ENCODE measurements at places on chromosomes 11 and 22. TPM values are rescaled to one million over a fixed set of nuclear protein-coding genes. Genes with fewer than 3 reads are reported as not detected.

DNA sequence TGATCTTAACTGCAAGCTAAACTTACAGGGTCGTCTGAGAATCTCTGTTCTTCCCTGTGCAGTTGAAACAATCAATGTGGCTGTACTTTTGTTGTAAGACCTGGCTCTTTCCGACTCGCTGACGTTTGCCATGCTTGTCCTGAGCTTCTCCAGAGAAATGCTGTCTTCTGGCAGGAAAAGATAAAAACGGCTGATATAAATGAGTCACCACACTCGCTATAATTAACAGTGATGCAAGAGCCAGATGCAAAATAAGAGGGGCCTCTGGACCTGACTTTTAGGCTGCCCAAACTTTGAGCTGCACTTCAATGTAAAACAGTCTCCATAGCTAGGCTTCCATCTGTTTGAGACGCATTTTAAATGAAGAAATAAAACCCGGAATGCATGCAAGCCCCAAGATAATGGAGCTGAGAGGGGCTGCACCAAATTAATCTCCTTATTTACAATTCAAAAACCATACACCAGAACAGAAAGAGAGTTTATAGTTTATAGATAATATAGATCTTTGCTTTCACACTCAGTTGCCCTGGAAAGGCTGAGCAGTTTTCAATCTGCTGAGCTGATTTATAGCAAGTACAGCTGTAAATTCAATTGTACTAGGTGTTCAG, 48.5 kb downstream of the WT1 start:
- no peak overlapping the region for H3K4me3 ChIP-seq
- H3K36me3 ChIP-seq: no peaks in the 10 kb centered on the region
- DNase-seq: no peak
- H3K27ac ChIP-seq: no peak overlapping the region
- H3K4me1 ChIP-seq: no peaks in the 10 kb centered on the region

DNA sequence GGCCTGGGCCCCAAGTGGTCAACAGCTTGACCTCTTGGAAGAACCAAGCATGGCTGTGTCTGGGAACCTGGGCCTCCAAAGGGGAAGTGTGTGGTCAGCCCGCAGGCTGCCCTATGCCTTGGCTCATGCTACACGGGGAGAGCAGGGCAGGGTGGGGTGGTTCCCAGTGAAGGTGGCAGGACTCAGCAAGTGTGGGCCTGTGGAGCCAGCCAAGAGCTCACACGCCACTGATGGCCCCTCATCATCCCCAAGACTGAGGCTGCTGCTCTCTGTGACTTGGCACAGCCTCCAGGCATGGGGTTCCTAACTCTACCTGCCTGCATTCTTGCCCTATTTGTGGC, 15.9 kb upstream of the DGCR8 start:
- no peak overlapping the region for H3K4me3 ChIP-seq
- no peaks in the 10 kb centered on the region for H3K27me3 ChIP-seq
- H3K4me1 ChIP-seq: no peaks in the 10 kb centered on the region
- no peak for DNase-seq

GRCh38 chr22:38490915-38491314, 15.2 kb downstream of the DDX17 start:
- no peak overlapping the region for H3K27ac ChIP-seq
- H3K27me3 ChIP-seq: no peaks in the 10 kb centered on the region
- peaks cover 10% of the 10 kb centered on the region for H3K4me1 ChIP-seq
- no peak overlapping the region for H3K4me3 ChIP-seq
- no peak for DNase-seq

DNA sequence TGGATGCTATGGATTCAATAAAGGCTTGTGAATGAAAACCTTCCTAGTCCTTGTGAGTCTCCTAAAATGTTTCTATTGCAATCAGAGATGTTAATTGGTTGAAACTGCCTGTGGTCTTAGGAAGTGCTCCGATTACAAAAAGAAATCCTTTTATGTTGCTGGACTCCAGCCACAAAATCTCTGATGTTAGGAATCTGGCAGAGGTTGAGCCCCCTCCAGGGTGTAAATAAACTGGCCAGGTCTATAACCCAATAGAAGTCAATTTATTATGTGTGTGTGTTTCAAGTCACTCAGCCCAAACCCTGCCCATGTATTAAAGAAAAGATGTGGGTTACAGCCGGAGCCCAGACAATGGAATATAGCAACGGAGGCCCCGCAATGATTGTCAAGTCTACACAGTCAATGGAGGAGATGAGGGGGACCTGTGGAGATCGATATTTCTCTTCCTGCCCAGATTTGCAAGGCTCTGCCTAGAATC, 218.1 kb upstream of the SORL1-AS1 start:
- H3K27me3 ChIP-seq: no peaks in the 10 kb centered on the region
- no peak for DNase-seq
- H3K4me3 ChIP-seq: no peak overlapping the region
- no peaks in the 10 kb centered on the region for H3K36me3 ChIP-seq

DNA sequence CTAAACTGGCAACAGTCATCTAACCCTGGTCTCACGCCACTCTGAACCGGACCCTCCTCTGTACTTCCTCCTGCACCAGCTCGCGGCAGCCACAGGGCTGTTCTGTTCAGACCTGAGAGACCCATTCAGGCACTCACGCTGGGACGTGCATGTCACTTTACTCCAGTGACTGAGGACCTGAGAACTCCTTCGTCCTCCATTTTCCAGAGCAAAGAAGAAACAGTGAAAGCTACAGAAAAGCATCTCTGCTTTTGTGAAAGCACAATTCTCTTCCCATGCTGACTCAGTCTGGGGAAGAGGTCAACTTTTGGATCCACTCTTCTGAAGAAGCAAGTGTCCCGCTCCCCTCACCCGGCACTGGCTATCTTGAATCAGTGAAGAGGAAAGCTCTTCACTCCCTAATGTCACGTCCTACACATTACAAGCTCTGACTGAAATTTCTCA, 24.5 kb downstream of the PISD start:
- H3K4me3 ChIP-seq: peak overlapping the region; percentile 47
- no peak for DNase-seq
- H3K27me3 ChIP-seq: no peaks in the 10 kb centered on the region
- H3K36me3 ChIP-seq: no peaks in the 10 kb centered on the region

GRCh38 chr22:49969751-49970527, 9.4 kb downstream of the PIM3 start:
- peak; percentile 66 for DNase-seq
- peaks cover 4% of the 10 kb centered on the region for H3K36me3 ChIP-seq
- no peaks in the 10 kb centered on the region for H3K27me3 ChIP-seq

GRCh38 chr11:130181295-130182272, 22.0 kb downstream of the ST14 start:
- no peaks in the 10 kb centered on the region for H3K27me3 ChIP-seq
- no peak for DNase-seq
- H3K36me3 ChIP-seq: no peaks in the 10 kb centered on the region
- peaks cover 35% of the 10 kb centered on the region for H3K4me1 ChIP-seq
- H3K27ac ChIP-seq: no peak overlapping the region

- H3K27me3 ChIP-seq: no peaks in the 10 kb centered on the region
- H3K4me1 ChIP-seq: peaks cover 26% of the 10 kb centered on the region
- H3K27ac ChIP-seq: peak overlapping the region; percentile 58
- DNase-seq: no peak
- no peak overlapping the region for H3K4me3 ChIP-seq
- peaks cover 41% of the 10 kb centered on the region for H3K36me3 ChIP-seq
These were observed 9.9 kb downstream of the HPS5 start for GRCh38 chr11:18312012-18312411.

DNA sequence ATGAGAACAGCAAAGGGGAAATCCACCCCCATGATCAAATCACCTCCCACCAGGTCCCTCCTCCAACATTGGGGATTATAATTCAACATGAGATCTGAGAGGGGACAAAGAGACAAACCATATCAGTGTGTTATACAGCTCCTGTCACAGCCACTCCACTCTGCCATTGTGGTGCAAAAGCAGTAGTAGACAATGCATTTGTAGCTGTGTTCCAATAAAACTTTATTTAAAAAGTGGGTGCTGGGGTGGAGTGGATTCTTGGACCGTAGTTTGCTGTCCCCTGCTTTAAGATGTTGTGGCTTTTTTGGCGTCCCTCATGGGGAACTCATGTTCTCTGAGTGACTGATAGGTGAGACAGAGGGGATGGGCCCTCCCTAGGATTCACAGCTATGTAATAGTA, 399.1 kb downstream of the SOX6 start:
- H3K27ac ChIP-seq: no peak overlapping the region
- no peaks in the 10 kb centered on the region for H3K4me1 ChIP-seq
- no peaks in the 10 kb centered on the region for H3K27me3 ChIP-seq
- DNase-seq: no peak

DNA sequence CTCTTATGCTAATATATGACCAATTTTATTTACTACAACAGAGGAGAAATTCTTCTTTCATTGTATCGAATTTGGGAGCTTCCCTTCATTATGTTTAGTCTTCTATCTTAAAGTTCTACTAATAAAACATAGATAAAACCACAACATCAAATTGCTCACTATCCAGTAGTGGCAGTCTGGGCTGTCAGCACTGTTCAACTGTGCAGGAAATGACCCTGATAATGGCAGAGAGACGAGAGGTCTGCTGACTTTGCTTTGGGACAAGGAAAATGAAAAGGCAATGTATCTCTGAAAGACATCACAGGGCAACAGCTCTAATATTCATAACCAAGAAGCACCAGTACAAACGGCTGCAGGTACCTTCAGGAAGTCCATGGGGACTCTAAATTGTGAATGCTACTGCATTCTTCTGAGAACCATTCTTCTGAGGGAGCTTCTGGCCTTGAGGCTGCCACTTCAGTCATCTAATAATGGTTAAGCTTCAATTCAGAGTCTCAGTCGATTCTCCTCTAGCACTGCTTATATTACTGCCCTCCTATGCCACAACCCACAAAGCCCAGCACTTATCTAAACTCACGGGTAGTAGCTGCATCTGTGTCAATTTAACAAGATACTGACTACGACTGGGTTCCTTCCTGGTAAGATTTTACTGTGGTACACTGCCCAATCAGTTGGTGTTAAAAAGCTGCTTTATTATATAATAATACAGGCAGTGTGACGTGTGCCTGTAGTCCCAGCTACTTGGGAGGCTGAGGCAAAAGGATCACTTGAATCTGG, 44.2 kb downstream of the CKAP5 start:
- H3K4me1 ChIP-seq: no peaks in the 10 kb centered on the region
- DNase-seq: no peak
- H3K27ac ChIP-seq: no peak overlapping the region
- H3K27me3 ChIP-seq: no peaks in the 10 kb centered on the region
- no peak overlapping the region for H3K4me3 ChIP-seq

DNA sequence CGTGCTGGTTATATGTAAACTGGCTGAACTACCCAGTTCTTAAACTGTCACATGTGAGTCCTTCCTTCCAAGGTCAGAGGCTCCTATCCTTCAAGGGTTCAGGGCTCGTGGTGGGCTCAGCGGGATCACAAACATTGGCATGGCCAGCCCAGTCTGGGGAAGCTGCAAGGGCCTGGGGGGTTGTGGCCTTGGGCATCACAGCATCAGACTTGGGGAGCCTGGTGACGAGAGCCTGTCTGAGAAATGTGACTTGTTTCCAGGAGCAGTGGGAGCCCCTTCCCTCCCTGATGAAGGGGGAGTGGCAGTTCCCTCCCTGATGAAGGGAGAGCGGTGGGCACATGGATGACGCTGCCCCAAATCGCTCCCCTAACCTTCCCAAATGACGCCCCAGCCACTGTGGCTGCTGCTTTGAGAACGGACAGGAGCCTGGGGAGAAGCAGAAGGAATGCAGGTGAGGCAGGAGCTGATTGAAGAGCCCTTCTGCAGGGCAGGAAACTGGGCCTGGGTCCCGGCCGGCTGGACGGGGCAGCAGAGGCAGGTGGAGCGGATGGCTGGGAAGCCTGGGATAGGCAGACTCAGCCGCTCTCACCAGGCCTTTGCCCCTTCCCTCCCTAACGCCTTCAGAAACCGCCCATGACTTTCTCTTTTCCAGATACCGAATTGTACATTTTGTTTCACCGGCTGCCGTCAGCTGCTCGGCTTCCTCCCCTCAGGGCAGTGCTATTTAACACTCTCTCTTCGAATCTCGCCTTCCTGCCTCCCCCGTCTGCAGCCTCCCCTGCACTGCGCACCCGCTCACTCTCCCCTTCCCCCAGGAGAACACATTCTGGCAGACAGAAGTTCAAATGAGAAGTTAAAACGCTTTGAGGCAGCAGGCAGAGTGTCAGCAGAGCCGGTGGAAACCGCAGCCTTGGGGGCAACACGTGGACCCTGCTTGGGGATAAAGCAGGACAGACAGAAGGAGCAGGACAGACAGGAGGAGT, 1486.7 kb downstream of the BRD1 start:
- no peak overlapping the region for H3K27ac ChIP-seq
- no peaks in the 10 kb centered on the region for H3K4me1 ChIP-seq
- H3K36me3 ChIP-seq: no peaks in the 10 kb centered on the region

DNA sequence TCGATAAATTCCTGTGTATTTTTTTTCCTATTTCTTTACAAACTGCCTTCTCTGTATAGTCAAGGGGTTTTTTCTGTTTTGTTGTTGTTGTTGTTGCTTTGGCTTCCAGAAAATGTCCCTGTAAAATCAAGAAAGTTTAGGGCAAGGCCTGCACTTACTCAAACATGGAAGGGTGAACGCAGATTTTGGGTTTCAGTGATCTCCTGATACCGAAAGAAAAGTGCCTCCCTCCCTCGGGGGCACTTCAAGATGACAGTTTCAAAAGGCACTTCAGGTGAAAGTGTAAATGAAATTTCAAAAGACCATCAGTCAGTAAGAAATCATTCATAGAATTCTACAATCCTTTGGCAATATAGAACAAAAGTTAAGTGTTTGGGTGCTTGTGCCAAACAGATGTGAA, 43.4 kb upstream of the TMPRSS4 start:
- no peaks in the 10 kb centered on the region for H3K36me3 ChIP-seq
- no peak overlapping the region for H3K4me3 ChIP-seq
- no peaks in the 10 kb centered on the region for H3K4me1 ChIP-seq
- no peak overlapping the region for H3K27ac ChIP-seq

- H3K4me1 ChIP-seq: peaks cover 9% of the 10 kb centered on the region
- no peak overlapping the region for H3K4me3 ChIP-seq
- H3K27ac ChIP-seq: no peak overlapping the region
- no peak for DNase-seq
These were observed 6.6 kb upstream of the PTS start for GRCh38 chr11:112219476-112220232.

DNA sequence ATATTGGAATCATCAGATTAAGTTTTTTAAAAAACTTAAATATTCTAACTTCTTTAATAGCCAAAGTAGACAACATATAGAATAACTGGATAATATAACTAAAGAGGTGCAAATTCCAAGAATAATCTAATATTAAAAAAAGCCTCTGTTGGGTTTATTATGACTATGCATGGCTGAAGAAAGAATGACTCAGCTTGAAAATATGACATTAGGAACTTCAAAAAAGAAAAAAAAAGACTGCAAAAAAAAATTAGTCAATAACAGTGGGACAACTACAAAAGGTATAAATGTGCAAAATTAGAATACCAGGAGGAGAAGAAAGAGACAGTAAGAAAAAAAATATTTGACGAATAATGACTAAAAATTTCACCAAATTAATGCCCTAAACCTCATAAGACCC, 1178.0 kb downstream of the JRKL start:
- no peaks in the 10 kb centered on the region for H3K4me1 ChIP-seq
- no peaks in the 10 kb centered on the region for H3K27me3 ChIP-seq
- no peak overlapping the region for H3K27ac ChIP-seq
- H3K36me3 ChIP-seq: no peaks in the 10 kb centered on the region
- DNase-seq: no peak

The SLC6A5 gene
- not detected for total RNA-seq

The EIF1AD gene
- 32.6 TPM for total RNA-seq

The TSGA10IP gene
- not detected for total RNA-seq

The OR51B5 gene
- not detected for total RNA-seq
